ENCODE measurements at places on chromosomes 5 and 9. TPM values are rescaled to one million over a fixed set of nuclear protein-coding genes. Genes with fewer than 3 reads are reported as not detected.

DNA sequence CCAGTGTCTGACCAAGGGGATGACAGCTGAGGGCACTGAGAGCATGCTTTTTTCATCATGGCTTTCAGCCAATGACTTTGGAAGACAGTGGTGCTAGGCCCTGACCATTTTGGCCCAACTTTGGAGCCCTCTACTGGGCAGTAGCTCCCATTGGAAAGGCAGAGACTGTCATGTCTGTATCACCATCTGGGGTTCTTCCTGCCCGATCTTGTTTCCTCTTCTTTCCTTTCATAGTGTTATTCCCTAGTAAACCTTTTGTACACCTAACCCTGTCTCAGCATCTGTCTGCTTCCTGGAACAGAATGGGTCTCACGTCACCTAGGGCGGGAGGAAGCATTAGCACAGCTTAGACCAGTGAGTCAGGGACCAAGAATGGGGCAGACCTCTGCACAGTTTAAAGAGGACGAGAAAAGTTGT lies 97.4 kb upstream of the MAST4 start:
- DNase-seq = no peak

Gene GHR
- total RNA-seq = 3.7 TPM

DNA sequence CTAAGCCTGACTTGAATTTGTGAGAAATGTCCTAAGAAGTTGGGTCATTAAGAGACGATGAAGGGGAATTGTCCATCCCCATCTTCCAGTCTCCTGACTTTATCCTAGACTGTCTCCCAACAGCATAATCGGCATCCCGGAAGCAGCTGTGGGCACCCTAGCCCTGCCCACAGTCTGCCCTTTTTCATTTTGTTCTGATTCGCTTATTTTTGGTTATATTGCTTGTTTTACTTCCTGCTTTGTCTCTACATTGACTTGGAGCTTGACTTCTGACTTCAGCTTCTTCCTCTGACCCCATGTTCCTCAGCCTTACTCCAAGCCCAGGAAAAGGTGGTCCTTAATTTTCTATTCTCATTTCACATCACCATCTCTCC lies 41.8 kb downstream of the UGCG start:
- DNase-seq = no peak

GRCh38 chr9:87256973-87257372 lies 240.7 kb upstream of the DAPK1 start:
- DNase-seq = no peak
